ENCODE measurements at places on chromosomes 7 and 10.
A peak's percentile ranks its signal among the peaks of the same experiment; 100 is the strongest.

DNA sequence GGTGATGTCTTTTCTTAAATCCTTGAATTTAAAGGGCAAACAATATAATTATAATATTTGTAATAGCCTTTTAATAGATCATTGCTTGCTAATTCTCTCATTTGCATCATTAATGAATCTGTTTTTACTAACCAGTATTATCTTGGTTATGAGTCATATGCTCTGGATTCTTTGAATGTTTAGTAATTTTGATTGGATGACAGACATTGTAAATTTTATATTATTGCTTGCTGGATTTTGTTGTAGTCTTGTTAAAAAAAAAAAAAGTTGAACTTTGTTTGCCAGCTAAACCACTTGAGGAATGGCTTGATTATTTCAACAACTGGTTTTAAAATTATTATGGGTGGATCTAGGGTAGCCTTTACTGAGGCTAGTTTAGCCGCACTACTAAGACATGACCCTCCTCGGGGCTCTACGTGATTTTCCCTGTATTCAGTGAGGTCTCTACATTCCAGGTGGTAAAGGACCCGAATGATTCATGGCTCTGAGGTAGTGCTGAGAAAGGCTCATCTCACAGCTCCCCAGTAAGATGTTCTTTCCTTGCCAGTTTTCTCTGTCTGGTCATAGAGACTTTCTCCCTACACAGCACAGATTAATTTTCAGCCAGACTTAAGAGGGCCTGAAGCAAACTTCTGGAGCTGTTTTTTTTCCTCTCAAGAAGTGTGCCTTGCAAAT, 8.5 kb downstream of the C10orf90 start:
- no peak for DNase-seq

DNA sequence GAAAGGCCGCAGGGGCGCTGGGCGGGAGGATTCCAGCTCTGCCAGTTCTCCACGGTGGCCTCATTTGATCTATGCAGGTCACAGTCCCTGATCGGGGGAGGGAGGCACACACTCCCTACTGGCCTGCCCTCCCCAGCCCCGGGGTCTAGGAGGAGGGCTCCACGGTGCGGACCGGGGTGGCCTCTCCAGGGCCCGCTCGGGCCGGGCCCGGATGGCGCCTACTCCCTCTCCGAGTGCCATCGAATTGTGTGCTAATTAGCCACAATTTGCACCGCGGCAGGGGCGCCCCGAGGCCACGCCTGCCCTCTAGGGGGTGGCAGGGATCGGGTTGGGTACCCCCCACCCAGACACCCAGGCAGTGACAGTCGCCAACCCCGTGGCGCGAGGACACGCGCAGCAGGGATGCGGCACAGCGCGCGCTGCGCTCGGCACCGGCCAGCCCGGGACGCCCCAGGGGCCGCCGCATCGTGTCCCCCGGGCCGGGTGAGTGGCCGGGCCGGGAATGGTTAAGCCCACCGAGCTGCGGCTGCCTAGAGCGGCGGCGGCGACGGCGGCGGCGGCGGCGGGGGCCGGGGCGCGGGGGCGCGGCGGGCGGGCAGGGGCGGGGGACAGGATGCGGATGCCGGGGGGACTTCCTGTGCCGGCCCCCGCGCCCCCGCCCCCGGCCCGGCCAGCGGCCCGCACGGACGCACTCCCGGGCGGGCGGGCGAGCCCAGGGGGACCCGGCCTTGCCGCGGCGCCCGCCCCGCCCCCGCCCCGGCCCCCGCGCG, at the start of gene ZNF853:
Gene ZNF853 (plus strand): TSS at position 658 of the 770 bp plus-strand sequence. CDS start 565 bp downstream, outside the sequence.
- DNase-seq: peak; percentile 53

DNA sequence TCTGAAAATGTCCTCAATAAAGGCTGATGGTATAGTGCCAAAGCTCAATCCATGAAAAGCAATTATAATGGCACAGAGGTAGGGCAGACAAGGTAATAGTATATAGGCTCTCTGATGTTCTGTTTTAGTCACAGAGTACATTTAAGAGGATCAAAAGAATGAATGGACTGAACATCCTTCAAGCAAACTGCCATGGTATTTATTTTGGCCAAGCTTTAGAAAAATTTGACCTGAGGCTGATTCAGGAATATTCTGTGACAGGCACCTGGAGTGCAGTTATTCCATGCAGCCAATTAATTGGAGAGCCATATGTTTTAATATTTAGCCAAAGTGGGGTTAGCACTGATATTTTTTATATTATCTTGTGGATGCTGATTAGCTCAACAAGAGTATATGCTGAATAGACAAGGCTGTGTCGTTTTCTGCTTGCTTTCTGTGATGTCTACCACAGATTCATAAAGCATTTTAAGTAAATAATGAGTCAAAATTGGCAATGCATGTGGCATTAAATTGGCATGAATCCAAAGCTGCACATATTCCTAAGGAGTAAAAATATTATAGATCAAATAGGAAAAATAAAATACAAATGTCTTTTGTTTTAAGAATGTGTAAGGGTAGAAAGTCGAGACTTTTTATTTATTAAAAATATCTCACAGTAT, 177.4 kb downstream of the PCLO start:
- DNase-seq: no peak

DNA sequence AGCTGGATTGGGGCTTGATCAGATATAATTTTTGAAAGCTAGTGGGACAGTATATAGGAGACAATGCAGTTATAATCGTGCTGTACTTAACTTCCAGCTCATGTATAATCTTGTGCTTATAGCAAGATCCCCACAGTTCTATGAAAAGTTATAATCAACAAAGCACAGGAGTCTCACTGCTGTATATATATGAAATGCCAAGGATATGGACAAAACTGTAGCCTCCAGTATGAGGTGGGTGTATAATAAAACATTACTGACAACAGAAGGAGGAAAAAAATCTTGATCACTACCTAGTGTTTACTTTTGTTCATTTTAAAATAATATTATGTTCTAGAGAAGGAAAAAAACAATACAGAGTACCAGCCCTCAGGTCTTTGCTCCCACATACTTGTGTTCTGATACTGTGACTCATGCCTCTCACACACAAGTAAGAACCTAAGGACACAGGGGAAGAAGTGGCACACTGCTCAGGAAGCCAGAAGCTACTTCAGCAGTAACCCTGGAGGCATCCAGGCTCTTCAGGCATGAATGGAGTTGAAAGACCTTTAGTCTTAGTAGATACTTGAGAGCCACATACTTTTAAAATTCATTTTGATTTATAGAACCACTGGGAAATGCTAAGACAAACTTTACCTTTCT, 265.7 kb upstream of the IMMP2L start:
- peak; percentile 48 for DNase-seq
